ENCODE measurements at places on chromosomes 1 and 21.

DNA sequence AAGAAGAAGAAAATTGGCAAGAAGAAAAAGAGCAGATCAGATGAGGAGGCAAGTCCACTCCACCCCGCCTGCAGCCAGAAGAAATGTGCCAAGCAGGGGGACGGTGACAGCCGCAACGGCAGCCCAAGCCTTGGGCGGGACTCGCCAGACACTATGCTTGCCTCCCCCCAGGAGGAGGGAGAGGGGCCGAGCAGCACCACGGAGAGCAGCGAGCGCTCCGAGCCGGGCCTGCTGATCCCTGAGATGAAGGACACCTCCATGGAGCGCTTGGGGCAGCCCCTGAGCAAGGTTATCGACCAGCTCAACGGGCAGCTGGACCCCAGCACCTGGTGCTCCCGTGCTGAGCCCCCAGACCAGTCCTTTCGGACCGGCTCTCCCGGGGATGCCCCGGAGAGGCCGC is 9.0 kb upstream of the SLC25A34 start:
- no peak for DNase-seq

GRCh38 chr21:41490330-41490729 is 17.6 kb downstream of the TMPRSS2 start:
- no peak for DNase-seq

- no peak for DNase-seq
Observed at GRCh38 chr1:226586116-226586515, 37.6 kb downstream of the STUM start.

- no peak for DNase-seq
Observed at GRCh38 chr1:38730511-38731397, 128.8 kb downstream of the RRAGC start.

Measured in GM13976 (cell line).